ENCODE measurements at places on chromosomes 13 and 19.

DNA sequence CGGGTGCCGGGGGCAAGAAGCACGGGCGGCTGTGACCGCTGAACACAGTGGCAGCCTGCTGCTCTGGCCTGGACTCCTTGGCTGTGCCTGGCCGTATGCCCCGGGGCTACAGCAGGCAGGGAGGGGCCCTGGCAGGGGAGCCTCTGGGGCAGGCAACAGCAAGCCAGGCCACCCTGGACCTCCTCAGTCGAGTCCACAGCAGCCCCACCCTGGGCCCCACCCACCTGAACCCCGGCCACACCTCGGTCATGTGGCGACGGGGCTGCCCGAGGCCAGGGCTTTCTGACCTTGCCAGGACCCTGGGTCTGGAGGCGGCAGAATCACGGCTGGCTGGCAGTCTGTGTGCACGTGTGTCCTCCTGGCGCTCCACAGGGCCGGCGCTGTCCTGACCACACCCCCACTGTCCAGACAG, 8.7 kb downstream of the CILP2 start:
- no peak for DNase-seq

DNA sequence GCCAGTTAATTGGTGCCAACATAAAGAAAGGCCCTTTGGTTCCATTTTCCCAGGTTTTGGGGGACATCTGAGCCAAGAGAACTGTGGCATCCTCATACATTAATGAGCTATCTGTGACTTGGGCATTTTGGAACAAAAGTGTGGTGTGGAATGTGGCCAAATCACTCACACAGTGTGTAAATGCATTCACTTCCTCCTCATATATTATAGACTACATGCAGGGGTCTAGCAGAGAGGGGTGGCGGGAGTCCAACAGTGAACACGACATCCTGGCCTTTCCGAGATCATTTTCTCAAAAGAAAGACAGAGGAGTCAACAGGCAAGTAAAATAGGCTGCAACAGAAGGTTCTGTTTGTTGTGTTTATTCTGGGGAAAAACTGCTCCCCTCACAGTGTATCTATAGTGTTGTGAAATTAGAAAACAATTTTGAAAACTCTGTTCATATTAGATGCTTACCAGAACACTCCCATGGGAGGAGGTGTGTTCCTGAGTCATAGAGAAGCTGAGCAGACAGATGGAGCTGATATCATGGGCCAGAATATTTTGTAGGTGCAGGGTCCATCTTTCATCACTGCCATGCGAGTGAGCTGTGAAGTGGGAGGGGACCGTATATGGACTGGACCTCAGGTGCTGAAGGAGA, 36.9 kb downstream of the PABPC3 start:
- no peak for DNase-seq

GRCh38 chr19:54459282-54460229, 4.0 kb downstream of the LENG9 start:
- no peak for DNase-seq

GRCh38 chr19:38145623-38146022, 78.4 kb downstream of the DPF1 start:
- no peak for DNase-seq

GRCh38 chr19:10290876-10291553, 1.3 kb downstream of the ICAM5 start:
- no peak for DNase-seq

DNA sequence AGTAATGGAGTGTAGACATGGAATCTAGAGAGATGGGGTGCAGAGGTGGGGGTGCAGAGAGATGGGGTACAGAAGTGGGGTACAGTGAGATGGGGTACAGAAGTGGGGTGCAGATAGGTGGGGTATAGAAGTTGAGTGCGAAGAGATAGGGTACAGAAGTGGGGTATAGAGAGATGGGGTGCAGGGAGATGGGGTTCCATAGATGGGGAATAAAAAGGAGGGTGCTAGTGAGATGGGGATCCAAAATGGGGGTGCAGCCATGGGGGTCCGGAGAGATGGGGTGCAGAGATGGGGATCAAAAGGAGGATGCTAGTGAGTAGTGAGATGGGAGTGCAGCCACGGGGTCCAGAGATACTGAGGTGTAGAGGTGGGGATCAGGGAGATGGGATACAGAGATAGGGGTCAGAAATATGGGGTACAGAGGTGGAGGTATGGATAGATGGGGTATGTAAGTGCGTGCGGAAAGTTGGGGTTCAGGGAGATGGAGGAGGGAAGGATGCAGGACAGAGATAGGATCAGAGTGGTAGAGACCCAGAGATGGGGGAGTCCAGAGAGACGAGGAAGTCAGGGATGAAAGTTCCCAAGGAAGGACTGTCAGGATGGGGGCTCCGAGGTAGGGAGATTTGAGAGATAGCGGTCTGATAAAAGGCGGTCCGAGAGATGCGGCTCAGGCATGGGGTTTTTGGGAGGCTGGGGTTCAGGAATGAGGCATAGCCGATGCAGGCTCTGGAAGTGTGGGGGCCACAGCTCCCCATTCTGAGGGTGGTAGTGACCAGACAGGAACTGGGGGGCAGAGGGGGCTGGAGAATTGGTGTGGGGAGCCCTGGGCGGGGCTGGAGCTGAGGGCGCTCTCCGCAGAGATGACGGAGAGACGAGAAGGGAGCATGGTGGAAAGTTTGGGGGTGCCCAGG, 3.4 kb downstream of the PALM3 start:
- no peak for DNase-seq

DNA sequence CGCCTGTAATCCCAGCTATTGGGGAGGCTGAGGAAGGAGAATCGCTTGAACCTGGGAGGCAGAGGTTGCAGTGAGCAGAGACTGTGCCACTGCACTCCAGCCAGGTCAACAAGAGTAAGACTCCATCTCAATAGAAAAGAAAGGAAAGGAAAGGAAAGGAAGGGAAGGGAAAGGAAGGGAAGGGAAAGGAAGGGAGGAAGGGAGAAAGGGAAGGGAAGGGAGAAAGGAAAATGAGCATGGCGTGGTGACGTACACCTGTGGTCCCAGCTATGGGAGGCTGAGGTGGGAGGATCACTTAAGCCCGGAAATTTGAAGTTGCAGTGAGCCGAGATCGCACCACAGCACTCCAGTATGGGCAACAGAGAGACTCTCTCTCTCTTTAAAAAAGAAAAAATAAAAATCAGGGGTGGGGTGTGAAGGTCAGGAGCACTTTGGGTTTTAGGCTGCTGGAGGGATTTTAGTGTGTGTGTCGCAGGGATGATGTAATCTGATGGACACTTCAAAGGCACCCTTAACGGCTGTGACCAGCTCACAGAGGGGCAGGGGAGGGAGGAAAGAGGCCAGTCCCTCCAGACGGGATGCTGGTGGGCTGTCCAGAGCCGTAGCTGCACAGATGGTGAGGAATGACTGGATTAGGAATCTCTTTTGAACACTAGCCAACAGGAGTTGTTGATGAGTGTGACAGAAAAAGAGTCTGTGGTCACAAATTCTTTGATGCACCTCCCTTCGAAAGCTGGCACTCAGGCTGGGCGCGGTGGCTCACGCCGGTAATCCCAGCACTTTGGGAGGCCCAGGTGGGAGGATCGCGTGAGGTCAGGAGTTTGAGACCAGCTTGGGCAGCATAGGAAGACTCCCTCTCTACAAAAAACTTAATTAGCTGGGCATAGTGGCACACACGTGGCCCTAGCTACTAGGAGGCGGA, 27.6 kb downstream of the TMPRSS9 start:
- DNase-seq: no peak

- no peak for DNase-seq
Measured at GRCh38 chr19:49936549-49936948, 7.2 kb upstream of the NUP62 start.

GRCh38 chr19:19566306-19566705, 28.2 kb downstream of the CILP2 start:
- DNase-seq: no peak
